T follicular helper cell (primary cell): ENCODE measurements at places on chromosomes 16 and 17.

GRCh38 chr16:86601356-86601755 lies 23.0 kb downstream of the FOXL1 start:
- no peak for DNase-seq

DNA sequence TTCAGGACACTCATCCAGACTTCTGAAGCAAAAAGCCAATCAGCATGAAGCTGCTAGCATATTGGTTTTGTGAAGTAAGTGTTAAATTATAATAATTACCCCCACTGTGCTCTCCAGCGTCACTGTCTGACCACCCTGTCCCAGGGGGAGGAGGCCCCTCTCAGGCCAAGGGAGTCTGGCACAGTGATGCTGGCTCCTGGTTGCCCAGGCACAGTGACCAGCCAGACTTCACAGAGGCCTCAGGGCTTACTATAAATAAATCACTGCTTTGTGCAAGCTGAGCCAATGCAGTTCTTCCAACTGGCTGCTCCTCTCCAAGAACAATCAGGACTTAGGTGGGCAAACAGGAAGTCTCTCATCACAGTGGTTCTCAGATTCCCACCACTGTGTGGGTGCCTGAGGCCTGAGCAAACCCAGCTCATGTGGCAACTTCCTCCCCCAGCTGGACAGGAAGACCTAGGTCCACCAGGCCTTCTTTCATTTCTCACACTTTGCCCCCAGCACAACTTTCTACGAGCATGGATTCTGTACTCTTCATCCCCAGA lies 1.7 kb upstream of the DBNDD1 start:
- DNase-seq, result no peak

- DNase-seq, result no peak
These were observed 38.7 kb upstream of the NFAT5 start for GRCh38 chr16:69526831-69527655.

- no peak for DNase-seq
These were observed 47.1 kb upstream of the CLEC19A start for GRCh38 chr16:19238406-19238805.

DNA sequence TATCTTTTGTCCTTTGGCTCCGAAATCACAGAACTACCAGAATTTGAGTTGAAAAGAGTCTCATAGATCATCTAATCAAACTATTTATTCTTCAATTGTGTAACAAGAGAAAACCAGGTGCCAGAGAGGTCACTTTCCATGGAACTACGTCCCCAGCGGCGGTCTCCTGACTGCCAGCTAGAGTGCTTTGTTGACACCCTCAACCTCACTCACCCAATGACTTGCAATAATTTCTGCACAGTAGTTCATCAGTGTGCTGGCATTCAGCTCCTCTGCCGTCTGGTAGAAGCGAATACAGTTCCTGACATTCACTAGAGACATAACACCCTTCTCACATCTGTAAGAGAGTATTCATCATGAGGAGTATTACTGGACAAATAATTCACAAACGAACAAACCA lies 54.2 kb downstream of the ANKFY1 start:
- DNase-seq, result no peak

DNA sequence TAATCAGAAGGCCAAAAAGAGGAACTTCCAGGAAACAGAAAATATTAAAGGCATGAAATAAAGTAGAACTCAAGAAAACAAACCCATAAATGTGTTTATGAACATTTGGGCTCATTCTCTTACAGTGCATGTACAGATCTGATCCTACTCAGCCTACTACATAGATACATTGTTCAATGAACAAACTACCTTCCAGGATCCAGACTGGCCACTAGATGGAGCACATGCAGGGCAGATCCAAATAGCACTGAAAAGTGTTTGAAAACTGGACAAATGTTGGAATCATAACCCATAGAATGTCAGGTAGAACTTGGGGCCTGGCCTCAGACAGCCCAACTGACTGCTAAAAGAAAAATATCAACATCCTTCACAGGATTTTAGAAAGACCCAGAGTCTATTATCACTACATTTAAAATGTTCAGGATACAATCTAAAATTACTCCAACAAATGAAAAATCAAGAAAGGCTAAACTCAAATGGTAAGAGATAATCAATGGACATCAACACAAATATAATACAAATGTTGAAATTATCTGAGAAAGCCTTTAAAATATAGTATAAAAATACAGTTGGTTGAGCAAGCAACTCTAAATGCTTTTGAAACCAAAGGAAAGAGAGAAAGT lies 122.4 kb upstream of the NUDT7 start:
- no peak for DNase-seq

DNA sequence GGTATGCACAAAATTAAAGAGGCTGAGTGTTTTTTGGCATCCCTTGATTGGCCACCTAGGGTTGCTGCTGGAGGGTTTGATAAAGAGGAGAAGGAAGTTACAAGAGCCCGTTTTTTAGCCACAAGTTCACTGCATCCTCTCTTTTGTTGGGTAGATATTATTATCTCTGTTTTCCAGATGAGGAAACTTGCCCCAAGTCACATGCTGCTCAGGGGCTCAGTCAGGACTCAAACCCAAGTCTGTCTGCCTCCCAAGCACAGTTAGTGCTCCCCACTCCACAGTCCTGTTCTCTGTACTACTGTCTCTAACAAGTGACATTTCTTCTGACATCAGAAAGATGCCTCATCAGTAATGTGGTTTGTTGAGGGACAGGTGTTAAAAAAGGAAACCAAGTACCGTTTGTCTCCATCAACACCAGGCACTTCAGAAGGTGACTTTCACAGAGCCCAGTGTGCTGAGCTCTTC lies 1.4 kb downstream of the NT5M start:
- no peak for DNase-seq

- no peak for DNase-seq
These were observed 5.4 kb upstream of the CEP295NL start for GRCh38 chr17:78908426-78908825.

GRCh38 chr17:12618557-12618956 lies 47.1 kb upstream of the MYOCD start:
- DNase-seq, result no peak

DNA sequence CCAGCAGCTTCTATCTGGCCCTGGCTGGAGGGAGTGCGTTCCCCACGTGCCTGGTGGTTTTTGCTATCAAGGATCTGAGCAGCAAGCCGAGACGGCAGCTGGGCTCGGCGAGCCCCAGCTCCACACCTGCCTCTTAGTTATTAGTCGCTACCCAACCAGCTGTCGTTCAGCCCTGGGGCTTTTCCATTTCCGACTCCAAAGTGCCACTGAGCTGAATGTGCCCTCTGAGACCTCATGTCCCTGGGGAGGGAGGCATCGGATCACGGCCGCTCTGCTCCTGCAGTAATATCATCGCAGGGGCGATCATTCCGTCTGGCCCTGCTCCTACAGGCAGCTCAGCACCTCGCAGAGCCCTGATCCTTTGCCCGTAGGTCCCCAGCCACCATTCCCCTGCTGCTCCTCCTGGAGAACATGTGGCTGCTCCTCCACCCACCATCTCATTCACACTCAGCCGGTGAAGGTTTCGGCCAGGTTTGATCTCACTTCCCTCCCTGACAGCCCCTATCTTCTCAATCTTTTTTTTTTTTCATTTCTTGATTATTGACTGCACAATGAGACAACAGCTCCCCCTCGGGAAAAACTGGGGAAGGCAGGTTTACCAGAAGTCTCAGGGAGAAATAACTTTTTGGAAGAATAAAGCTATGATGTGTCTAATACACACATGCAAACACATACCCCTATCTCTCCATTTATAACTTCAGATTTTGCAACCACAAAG lies 86.7 kb downstream of the ZFHX3 start:
- DNase-seq, result no peak

GRCh38 chr16:19168371-19169081 lies 486 bp downstream of the SYT17 start:
- DNase-seq, result no peak

DNA sequence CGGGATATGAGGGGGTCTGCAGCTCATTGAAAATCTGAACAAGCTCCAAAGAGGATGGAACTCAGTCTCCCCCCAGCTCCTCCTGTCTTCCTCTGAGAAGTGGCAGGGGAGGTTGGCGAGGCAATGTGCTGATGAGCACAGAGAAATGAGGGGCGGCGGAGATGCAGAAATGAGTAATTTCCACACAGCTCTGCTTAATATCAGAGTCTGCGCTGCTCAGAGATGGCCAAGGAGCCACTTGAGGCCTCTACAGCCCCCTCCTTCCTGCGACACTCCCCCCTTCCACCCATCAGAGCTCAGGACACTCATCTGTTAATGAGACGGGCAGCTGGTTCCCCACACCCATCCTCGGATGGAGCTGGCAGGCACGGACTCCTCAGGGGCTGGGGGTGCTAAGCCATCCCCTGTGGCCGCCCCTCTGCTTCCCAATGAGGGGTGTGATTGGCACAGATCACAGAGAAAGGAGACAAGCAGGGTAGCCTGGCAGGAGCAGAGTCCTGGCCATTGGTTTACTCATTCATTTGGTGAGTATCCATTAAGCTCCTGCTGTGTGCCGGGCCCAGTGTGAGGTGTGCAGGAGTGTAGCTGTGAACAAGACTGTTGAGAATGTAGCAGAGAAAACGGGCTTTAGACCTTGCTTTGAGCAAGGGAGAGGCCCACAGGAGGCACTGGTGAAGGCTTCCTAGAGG lies 12.7 kb upstream of the CRHR1 start:
- no peak for DNase-seq

GRCh38 chr16:49351096-49351487 lies 22.5 kb upstream of the C16orf78 start:
- no peak for DNase-seq

DNA sequence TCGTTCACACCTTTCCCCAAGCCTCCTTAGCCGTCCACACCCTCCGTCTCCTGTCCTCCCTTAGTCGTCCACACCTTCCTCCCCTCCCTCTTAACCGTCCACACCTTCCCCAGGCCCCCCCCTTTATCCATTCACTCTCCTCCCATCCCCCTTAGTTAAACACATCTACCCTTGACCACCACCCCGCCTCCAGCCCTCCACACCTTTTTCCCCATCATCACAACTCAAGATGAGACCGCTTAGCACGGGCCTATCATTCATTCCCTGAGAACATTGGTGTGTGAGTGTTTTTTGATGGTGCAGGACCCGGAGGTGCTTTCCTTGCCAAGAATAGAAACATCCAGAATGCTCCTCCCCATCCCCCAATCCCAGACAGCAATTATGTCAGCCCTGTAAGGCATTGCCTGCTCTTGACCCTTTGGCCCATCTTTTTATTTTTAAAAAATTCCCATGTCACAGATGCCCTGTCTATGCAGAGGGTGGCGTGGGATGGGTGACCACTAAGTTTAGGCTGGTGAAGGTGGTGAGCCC lies 1.4 kb downstream of the TENT4B start:
- no peak for DNase-seq

DNA sequence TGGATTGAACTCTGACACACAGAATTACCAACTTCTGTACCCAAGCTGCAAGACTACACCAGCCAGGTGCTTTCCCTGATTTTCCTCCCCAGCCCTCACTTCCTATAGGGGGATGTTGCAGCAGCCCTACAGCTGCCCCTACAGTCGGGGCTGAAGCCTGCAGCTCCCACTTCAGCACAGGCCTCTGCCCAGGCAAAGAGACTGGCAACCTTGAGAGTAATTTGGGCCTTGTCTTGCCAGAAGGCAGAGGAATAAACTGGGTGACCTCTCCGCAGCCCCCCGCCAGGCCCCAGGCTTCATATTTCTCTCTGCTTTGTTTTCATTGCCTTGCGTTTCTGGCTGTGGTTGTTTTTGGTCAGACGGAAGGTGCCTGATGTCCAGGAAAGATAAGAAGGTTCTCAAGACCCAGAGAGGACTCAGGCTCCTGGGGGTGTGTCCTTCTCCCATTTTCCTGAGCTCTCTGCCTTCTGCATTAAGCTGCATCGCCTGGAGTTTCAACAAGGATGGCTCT lies 32.0 kb downstream of the SLC6A4 start:
- DNase-seq, result no peak

GRCh38 chr16:48203974-48204824 lies 39.9 kb upstream of the LONP2 start:
- no peak for DNase-seq

- no peak for DNase-seq
These were observed at the start of gene SLC13A5 for GRCh38 chr17:6713130-6713917. Gene SLC13A5 (minus strand): TSS chr17:6713369. CDS start chr17:6713333, 36 bp downstream.

DNA sequence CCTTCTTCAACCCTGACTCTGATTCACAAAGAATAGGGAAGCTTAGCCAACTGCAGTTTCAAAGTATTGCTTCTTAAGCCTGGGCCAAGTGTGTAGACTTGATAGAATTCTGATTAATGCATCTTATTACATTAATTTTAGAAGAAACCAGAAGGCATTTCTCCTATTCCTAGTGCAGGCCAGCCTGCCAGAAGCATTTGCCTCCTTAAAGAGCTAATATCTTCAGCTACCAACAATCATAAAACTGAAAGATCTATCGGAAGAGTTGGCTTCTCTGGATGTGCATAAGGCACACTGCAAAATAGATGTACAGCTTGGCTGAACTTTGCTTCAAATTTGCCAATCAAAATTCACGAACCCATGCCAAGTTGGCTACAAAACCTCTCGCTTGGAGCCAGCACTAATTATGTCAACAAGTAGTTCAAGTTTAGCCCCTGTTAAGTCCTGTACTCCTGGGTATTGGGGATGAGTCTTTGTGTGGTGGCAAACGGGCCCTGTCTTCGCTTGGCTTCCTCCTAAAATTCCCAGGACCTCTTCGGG lies 717.8 kb downstream of the WWOX start:
- DNase-seq, result no peak

- DNase-seq, result no peak
These were observed 12.0 kb downstream of the ARHGEF15 start for GRCh38 chr17:8322061-8322460.

DNA sequence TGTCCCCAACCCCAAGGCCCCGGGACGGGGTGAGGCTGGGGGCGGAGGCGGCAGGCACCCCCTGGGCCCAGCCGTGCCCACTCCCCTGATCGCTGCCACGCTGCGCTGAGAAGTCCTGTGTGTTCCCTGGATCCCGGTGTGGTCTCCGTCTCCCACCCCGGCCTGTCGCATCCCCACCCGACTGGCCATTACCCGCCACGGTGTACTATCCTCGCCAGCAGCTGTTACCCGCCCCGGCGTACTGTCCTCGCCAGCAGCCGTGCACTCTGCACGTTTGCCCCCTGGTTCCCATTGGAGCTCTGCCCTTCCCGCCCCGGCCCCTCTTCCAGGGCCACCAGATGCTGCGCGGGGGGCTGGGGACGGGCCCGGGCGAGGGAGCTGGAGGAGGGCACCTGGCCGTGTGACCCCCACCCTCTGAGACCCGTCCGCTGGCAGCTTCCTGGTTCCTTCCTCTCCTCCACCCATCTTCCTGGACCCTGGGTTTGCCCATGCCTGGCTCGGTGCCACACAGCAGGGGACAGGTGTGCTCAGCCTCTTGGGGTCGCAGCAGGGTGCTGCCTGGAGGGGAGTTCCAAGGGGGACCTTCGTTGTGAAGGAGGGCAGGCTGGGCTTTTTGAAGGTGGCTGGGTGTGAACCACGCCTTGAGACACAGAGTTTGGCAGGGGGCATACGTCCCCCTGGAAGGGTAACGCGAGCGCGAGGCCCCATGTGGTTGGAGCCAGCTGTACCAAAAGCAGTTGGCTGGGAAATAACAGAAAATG lies 19.7 kb downstream of the BAHCC1 start:
- DNase-seq, result no peak
